ENCODE measurements at places on chromosomes 2 and 18. TPM values are rescaled to one million over a fixed set of nuclear protein-coding genes. Genes with fewer than 3 reads are reported as not detected.

The VSNL1 gene
- not detected for total RNA-seq

The CRACDL gene
- total RNA-seq, result 0.16 TPM

The RAPGEF4 gene
- 1.4 TPM for total RNA-seq

The NPC1 gene
- total RNA-seq, result 49.3 TPM

The AQP12A gene
- total RNA-seq, result not detected

The FSHR gene
- not detected for total RNA-seq

The SCG2 gene
- not detected for total RNA-seq

The PLGLB2 gene
- total RNA-seq, result 2.6 TPM

The APLF gene
- total RNA-seq, result 1.4 TPM

The TRPM8 gene
- 0.21 TPM for total RNA-seq

The ABI2 gene
- total RNA-seq, result 38.6 TPM

The FOXI3 gene
- total RNA-seq, result not detected

The LOXL3 gene
- 2.0 TPM for total RNA-seq

The DSC3 gene
- total RNA-seq, result not detected

The NAT8 gene
- total RNA-seq, result not detected

The ZSWIM2 gene
- total RNA-seq, result not detected

The FZD7 gene
- total RNA-seq, result 1.6 TPM

The ADGRF3 gene
- 3.0 TPM for total RNA-seq

The TXNDC2 gene
- total RNA-seq, result not detected

The AP1S3 gene
- total RNA-seq, result 6.3 TPM

The ANKRD30B gene
- total RNA-seq, result not detected

The MOCOS gene
- 0.19 TPM for total RNA-seq

The UGT1A7 gene
- total RNA-seq, result not detected

The SERPINB4 gene
- total RNA-seq, result not detected

The CFAP65 gene
- not detected for total RNA-seq

The TSGA10 gene
- total RNA-seq, result 9.8 TPM

The ZRANB3 gene
- total RNA-seq, result 8.6 TPM

The CYP27C1 gene
- not detected for total RNA-seq

The BOLL gene
- not detected for total RNA-seq

The ABCG8 gene
- not detected for total RNA-seq

The HNRNPA3 gene
- 120 TPM for total RNA-seq

The DYNAP gene
- not detected for total RNA-seq

The ADCYAP1 gene
- total RNA-seq, result not detected

The SCN9A gene
- total RNA-seq, result not detected

The RMDN2 gene
- 2.0 TPM for total RNA-seq

The BIRC6 gene
- total RNA-seq, result 114 TPM

The ZNF532 gene
- 8.6 TPM for total RNA-seq

The FER1L5 gene
- not detected for total RNA-seq

The CMPK2 gene
- total RNA-seq, result 2.6 TPM

The DIS3L2 gene
- 30.2 TPM for total RNA-seq

The ARHGAP15 gene
- total RNA-seq, result 98.3 TPM

The FARP2 gene
- 33.1 TPM for total RNA-seq

The OTOF gene
- 0.95 TPM for total RNA-seq

Measured in activated T-helper 17 cell treated with anti-CD3 and anti-CD28 coated beads, Interleukin-2, amount 50 U/mL, for 72 hours (primary cell).